NCI-H510A treated with DMSO at 0.1 percent for 48 hours (cell line): ENCODE measurements at places on chromosomes 2 and 18.

DNA sequence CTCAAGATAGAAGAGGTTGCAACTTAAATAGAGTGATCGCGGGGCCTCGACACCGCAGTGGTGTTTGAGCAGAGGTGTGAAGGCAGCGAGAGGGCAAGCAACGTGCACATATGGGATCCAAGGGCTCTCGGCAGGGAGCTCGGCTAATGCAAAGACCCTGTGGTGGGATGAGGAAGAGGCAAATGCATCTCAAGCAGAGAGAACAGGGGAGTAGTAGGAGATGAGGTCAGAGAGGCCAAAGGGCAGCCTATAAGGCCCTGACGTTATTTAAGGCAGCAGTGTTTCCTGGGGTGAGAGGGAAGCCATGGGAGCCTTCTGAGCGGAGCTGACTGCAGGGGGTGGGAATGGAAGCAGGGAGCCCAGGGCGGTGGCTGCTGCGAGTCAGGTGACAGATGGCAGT lies 74.5 kb downstream of the MRPS9 start:
- no peak for DNase-seq

DNA sequence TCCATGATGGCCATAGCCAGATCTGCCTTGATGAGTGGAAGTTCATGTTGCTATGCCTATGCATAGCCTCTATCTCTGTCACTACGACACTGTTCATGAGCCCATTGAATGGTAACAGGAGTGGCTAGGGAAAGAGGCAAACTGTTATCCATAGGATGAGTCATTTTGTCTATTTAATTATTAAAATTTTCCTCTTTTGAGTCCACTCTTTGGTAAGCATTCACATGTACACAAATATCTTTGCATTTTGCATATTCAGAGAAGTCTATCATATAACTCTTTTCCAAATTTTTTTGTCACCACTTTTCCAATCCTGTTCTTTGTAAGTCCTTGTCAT lies 364.4 kb downstream of the KCNJ3 start:
- DNase-seq: no peak

DNA sequence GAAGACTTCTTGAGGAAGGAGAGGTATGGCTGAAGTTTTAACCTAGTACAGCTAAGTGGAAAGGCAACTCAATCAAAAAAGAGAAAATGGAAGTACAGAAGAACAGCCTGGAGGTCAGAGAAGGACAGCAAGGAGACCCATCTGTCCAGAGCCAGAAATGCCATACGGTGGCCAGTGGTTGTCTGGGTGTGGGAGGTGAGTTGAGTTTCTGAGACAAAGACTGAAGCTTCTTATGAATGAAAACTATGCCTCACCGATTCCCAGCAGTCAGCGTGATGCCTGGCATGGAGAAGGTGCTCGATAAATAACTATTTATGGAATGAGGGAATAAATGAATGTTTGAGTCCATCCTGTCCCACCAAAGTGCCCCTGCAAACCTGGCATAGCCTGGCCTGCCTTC lies 98.8 kb downstream of the MRO start:
- no peak for DNase-seq

DNA sequence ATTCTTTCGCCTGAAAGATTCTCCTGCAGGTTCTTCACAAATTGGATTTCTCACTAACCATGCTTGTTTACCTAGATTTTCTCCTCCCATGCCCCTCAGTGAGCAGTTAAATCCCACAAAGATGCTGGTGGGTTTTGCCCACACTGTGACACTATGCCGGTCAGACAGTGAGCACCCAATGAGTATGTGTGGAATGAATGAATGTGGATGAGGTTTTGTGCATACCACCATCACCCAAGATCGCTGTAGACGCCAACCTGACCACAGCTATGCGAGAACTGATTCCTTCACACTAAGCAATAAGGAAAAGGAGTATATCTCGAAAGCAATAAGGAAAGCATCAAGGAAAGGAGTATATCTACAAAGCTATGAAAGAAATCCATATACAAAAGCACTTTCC lies 116.7 kb downstream of the PID1 start:
- DNase-seq: no peak

DNA sequence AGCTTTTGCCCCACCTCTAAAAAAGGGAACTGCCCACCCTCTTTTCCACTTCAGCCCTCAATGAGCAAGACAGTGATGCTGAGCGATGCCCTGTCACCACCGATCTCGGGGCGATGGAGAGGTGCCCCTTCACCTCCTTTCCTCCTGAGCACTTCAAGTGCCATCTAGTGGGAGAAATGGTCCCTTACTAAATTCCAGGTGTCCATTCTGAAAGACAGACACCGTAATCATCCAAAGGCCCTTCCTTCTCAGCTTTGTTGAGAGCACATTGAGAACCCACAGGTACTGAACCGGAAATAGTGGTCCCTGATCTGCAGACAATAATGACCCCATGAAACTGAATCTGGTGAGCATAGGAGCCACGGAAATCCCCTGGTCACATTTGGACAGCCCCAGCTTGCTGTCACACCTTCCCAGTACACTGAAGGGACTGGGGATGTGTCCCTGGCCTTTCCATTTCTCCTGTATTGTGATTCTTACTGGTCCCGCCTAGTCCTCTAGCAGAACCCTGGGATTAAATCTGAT lies 38.5 kb downstream of the KCTD18 start:
- peak; percentile 54 for DNase-seq

DNA sequence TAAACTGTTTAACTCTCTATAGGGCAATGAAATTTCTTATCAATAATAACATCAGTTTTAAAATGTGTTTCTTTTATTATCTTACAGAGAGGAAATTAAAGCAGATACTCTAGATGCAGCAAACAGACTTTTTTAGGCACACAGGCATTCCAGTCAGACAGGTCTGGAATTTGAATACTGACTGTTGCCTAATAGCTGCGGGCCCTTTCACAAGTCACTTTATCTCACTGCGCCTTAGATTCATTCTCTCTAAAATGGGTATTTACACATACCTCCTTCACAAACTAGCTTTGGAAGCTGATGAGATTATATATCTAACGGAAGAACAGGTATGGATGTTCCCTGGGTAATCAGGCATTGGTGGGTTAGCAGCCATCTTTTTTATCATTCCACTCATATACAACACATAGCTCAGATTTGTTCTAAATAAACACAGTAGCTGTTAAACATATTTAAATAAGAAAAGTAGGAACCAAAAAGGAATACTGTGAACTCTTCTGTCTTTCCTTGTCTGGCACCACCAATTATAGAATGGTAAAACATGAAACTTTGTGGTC lies 104.2 kb downstream of the LRP2 start:
- DNase-seq: no peak

DNA sequence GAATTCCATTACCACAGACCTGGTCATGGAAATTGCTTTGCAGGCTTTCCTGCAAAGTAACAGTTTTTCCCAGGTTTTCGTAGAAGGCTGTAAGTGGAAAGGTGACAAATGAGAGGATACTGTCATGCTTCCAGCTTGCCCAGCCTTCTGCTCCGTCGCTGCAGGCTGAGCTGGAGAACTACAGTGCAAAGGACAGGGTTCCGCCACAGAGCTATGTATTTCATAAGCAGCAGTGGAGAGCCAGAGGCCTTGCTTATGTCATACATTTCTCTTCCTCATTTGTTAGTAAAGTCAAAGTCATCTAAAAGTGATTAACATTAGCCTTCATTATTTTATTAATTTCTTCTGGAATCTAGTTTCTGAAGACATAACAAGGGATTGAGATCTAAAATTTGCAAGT lies 72.9 kb upstream of the RBM44 start:
- DNase-seq: peak; percentile 55

DNA sequence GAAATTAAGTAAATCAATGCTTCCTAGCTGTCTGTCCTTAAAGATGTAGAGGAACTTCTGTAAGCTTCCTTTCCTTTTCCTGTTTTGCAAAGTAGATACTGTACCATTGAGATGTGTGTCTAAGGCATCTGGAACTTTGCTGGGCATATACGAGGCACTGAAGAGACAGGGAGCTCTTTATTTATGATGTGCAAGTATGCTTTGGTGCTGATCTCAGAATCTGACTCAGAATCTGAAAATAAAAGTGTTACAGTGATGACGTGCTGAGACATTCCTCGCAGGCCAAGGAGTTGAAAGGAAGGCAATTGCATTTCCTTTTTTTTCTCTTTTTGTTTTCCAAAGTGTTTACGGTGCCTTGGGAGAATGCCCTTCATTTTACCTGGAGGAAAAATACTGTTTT lies 230.9 kb upstream of the RGPD4 start:
- DNase-seq: no peak

GRCh38 chr2:128630974-128631697 lies 312.5 kb upstream of the HS6ST1 start:
- no peak for DNase-seq

DNA sequence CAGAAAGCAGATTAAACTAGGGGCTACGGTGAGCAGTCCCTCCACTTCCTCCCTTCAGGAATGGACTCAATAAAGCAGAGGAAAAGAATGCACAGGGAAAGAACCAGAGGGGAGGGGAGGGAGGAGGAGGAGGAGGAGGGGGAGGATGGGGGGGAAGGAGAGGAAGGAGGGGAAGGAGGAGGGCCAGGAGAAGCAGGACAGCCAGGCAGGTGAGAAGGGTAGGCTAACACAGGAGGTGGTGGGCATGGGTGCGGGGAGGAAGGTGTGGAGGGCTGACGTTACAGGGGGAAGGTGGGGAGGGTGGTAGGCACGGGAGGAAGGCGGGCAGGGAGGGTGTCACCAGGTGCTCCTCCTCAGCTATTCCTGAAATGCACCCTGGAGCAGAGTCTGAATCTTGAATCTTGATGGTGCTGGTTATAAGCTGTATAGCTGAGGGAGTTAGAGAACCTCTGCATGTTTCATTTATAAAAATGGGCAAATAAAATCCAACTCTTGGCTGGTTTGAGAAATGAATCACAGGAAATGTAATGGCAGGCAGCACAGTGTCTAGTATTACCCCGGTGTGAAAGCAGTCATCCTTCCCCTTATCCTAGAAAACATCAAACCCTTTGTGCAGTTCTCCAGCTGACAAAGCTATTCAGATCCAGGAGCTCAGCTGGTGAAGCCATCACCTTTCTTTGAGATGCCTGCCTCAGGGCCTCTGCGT lies 3.4 kb downstream of the TMEM18 start:
- no peak for DNase-seq

DNA sequence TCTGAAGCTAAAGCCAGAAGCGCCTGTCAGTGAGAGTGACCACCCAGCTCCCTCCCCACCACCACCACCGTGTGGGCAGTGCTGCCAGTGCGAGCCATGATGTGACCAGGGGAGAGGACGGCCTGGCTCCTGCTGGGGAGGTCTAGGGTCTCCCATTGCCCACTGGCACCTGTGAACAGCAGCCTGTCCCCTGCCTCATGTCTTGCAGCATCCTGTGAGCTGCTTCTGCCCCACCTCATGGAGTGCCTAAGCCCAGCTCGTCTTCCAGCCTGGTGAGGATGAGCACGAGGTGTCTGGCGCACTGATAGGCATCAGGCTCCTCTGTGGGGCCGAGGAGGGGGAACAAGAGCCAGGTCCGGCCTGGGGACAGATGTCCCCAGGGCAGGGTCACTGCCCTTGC lies 61.4 kb downstream of the FAM168B start:
- DNase-seq: no peak

DNA sequence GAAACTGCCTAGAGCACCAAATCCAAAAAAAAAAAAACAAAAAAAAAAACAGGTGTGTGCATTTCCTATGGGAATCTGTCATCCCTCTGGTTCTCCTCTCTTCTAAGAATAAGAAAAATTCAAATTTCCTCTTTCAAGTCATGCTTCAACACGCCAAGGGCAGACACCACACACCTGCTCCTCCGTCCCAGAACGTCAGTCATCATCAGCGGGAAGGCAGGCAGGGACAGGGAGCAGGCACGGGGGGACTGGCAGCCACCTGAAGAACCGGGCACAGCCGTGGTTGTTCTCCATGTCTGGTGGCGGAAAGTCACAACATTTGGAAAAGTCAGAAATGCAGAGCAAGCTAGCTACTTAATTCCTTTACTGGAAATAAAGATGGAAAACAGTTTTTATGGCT lies 214.8 kb downstream of the IKZF2 start:
- no peak for DNase-seq

- peak; percentile 67 for DNase-seq
Measured at GRCh38 chr2:12543978-12544558, 172.7 kb upstream of the TRIB2 start.

DNA sequence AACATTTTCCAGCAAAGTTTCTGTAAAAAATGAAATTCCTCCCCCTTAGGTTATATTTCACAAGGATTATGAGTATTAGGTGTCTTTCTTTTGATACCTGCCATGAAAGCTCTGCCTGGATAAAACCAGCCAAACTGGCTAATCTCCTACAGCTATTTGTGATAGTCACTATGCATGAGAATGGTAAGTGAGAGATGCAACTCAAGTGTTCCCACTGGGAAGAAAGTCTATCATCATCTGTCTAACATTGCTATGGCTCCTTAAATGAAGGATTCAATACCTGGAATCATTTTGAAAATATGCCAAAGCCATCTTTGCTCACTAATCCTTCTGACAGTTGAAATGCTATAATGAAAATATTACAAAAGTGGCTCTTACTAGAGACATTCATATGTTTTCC lies 339.9 kb upstream of the LRRTM4 start:
- no peak for DNase-seq

- no peak for DNase-seq
Measured at GRCh38 chr18:53790786-53791185, 433.7 kb downstream of the MBD2 start.

- DNase-seq: no peak
Measured at GRCh38 chr2:157696036-157696435, 67.4 kb upstream of the ACVR1C start.

GRCh38 chr18:79948719-79949411 lies 2.6 kb downstream of the SLC66A2 start:
- peak; percentile 70 for DNase-seq

DNA sequence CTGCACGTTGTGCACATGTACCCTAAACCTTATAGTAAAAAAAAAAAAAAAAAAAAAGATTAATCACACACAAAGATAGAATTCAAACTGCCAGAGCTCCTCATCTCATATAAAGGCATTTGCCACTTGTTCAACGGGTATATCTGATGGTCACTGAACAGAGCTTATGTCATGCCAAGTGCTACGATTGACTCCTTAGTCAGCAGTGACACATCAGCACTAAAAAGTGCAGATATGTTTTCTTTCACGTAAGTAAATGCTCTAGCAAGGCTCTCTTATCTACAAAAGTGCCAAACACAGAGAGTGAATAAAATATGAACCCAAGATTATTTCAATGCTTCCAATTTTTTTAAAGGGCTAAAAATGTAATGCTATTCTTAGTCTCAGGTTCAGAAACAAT lies 1.1 kb downstream of the LMAN1 start:
- DNase-seq: peak; percentile 39

DNA sequence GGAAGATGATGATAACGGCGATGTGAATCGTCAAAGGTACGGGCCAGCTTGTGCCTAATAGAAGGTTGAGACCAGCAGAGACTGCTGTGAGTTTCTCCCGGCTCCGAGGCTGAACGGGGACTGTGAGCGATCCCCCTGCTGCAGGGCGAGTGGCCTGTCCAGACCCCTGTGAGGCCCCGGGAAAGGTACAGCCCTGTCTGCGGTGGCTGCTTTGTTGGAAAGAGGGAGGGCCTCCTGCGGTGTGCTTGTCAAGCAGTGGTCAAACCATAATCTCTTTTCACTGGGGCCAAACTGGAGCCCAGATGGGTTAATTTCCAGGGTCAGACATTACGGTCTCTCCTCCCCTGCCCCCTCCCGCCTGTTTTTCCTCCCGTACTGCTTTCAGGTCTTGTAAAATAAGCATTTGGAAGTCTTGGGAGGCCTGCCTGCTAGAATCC lies 3.0 kb downstream of the FZD7 start:
- no peak for DNase-seq
